ENCODE measurements at places on chromosomes 12 and 14.
A peak's percentile ranks its signal among the peaks of the same experiment; 100 is the strongest.

DNA sequence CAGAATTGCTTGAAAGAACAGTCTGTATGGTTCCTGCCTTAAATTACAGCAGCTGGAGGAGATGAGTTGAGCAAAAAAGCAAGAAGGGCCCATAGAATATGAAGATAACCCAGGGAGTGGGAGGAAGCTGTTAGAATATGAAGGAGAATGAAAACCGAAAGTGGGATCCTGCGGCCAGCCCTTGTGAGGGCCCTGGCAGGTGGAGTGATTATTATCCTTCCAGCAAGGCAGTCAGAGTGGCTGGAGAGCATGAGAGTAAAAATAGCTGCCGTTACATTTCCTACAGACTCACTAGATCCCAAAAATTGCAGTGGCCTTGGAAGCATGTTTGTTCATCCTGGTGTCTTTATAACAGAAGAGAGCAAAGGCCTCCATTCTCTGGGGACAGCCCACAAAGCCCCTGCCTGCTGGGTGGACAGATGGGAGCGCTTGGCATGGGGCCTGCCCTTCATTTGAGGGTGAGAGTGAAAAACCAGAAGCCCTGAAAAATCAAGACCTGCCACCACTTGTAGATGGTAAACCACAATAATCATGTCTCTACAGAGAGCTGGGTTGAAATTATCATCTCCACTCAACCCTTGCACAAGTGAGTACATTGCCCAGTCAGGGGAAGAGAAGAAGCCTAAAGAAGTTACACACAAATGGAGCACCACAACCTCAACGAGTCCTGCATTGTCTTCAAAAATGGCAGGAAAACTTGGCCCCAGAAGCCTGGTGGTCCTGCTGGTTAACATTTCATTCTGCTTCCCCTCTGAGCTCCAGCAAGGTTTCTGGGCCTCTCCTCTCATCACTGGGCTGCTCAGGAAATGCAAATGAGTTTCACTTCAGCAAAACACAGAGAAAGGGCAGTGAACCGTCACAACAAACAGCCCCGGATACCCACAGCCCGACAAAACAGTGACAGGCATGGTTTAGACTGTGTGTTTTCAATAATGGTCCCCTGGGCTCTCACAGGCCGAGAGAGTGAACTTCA lies 20.5 kb downstream of the ZDHHC22 start:
- ATAC-seq, result no peak

- ATAC-seq, result peak; percentile 11
Observed at GRCh38 chr14:35897616-35898111, 71.5 kb downstream of the BRMS1L start.

DNA sequence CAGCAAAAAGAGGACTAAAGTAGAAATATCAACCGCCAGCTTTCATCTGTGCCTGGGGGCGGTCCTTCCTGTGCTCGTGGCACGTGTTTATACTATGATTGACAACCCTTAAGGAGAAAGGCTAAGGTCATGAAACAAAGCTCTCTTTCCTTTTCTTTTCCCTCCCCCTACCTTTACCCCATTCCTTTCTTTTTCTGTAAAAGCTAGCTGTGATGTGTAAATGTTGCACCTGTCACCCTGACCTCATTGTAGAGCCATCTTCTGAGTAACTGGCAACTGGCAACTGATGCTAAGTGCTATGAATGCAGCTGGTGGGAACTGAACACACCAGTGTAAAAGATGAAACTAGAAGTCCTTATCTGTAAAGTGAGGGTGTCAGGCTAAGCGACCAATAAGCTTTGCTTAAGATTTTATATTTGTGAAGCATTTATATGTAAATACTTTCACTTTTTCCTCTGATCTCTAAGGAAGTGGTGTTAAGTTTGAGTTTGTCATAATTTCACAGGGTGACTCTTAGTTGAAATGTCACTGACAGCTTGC lies 102.8 kb upstream of the BCAT1 start:
- peak; percentile 31 for ATAC-seq

DNA sequence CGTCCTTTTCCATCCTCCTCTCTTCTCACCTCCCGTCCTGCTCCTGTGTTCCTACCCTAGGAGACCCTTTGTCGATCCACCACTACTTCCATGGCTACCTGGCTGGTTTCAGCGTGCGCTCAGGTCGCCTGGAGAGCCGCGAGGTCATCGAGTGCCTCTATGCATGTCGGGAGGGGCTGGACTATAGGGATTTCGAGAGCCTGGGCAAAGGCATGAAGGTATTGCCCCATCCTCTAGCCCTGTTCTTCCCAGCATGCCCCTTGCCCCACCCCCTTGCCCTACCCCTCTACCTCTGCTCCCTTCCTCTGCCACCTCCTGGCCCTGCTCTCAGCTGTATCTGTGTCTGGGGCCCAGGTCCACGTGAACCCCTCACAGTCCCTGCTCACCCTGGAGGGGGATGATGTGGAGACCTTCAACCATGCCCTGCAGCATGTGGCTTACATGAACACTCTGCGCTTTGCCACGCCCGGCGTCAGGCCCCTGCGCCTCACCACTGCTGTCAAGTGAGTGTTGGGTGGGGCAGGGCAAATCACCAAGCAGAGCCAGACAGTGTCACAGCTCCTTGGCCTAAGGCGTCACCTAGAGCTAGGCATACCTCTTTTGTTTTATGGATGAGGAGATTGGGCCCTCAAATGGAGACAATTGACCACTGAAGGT lies 12.8 kb downstream of the CLSTN3 start:
- no peak for ATAC-seq

GRCh38 chr12:91210618-91211017 lies 28.0 kb upstream of the DCN start:
- no peak for ATAC-seq

- ATAC-seq, result no peak
Observed at GRCh38 chr12:112116232-112117060, 7.9 kb upstream of the NAA25 start.

DNA sequence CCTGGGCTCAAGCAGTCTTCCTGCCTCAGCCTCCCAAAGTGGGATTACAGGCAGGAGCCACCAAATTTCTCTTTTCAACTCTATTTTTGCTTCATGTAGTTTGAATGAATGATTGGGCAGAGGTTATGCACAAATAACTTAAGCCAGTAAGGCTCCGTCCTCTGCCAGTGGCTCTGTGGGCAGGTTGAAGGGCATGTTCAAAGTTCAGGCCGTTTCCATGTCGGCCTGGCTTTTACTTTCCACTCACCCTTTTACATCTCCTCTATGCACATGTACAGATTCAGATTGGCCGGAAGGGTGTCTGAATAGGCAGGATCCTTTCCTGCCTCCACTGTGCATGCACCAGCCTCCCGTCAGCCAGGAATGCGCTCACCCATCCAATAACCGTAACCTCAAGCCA lies 132.3 kb downstream of the EML1 start:
- no peak for ATAC-seq

DNA sequence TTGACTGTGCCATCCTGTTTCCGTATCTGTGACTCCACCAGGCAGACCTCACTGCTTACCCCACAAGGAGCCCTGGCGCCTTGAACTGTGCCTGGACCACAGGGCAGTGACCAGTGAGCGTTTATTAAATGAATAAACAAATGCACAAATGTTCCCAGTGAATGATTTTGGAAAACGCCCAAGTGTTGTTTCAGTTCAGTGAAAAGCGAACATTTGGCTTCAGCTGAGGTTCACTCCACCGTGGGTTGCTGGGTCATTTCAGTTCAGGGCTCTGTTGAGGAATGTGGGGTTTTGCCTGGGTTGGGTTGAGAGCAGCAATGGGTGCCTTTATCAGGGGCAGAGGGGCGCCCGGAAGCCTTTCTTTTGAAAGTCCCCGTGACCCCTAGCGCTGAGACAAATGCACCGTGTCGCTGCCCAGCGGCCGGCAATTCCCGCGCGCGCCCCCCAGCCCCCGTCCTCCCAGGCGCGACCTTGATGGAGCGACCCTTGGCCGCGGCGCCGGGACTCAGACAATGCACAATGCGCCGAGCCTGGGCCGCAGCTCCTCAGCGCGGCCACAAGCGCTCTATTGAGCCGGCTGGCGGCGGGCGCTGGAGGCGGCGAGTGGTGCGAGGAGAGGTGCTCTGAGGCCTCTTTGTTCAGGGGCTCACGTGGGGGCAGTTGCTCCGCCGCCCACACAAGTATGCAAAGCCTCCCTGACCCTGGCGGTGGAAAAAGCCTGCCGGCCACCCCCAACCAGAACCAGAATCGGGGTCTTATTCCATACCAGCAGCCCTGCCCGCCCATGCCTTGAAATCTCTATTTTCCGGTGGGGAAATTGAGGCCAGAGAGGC lies 40.5 kb upstream of the CLMN start:
- ATAC-seq, result no peak

DNA sequence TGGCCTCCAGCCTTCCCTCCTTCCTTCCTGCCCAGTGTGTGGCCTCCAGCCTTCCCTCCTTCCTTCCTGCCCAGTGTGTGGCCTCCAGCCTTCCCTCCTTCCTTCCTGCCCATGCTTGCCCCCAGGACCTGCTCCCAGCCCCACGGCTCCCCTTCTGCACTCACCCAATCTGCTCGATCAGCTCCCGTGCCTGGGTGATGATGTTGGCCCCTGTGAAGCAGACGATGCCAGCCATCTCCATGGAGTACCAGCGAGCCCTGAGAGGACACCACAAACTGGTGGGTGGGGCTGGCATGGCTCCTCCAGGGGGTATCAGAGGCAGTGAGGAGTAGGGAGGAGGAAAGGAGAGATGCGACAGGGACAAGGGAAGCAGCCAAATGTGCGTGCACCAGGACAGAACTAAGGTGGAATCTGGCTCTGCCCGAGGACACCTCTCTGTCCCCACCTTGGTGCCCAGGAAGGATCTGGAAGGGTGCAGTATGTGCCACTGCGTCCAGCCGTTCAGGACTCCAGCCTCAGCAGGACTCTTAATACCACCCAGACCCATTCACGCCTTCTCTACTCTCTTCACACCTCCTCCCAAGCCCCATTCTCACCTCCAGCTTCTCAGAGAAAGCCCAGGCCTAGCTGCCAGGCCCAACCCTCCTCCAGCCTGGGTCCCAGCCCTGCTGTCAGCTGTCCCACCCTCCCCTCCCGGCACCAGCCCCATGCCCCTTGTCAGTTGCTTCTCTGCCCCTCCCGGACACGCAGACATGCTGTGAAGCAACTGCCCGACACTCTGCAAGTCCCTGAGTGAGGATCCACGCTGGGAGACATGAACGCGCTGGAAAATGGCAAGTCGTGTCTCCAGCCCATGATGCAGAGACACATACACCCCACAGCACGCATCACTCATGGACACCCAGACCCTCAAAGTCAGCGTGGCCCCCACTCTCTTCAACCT lies 22.7 kb downstream of the POLE start:
- no peak for ATAC-seq

DNA sequence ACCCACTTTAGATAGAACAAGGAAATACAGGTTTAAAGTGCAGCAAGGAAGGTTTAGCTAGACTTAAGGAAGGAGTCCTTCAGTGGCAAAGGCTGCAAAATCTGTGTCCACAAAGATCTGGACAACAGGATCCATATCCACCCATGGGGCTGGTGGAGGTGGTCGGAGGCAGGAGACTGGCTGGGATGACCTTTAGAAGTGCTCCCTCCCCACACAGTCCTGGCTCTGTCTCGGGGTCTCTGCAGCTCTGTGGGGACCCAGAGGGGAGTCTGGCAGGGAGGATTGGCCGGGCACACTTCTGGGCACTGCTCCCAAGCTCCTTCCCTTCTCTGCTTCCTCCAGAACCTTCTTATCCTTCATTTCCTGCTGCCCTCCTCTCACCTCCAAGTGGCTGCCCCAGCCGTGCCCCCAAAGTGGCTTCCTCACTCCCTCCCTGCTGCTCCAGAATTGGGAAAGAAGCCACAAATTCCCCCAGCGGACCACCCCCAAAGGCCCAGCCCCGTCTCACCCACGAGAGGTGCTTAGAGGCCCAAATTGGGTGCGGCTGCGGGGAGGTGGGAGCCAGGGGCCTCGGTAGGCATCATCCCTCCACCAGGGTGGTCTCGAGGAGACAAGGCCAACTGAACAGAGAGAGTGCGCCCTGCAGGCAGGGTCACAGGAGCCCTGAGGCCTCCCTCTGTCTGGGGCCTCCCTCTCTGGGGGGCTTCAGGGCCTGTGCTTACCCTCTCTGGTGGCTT lies 21.9 kb upstream of the PGF start:
- ATAC-seq, result no peak

Measured in esophagus mucosa (tissue), 1 donor.